AG08395 (cell line): ENCODE measurements at places on chromosomes 12 and 14.

- no peak for DNase-seq
Measured at GRCh38 chr14:54310151-54310850, 86.5 kb upstream of the CDKN3 start.

DNA sequence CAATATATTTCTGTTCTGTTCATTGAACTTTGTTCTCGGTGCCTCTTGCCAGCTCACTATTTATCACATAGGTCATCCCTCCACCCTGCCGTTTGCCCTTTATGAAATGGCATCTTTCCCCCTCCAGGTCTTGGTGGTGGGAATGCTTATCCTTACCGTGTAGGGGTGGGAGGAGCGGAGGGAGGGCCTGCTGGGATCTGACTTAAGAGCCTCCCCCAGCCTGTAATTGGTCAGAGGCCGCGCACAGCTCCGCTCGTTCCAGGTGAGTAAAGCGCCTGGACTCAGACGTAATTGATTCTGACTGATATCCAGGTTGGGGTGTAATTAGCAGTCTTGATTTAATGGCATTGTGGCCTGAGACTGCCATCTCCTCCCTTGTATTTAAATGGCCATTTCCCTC, 185.3 kb downstream of the TSPAN9 start:
- no peak for DNase-seq

GRCh38 chr14:96117101-96117897, 78.1 kb downstream of the C14orf132 start:
- no peak for DNase-seq

GRCh38 chr14:75559451-75560222, 18.8 kb upstream of the FLVCR2 start:
- DNase-seq = peak; percentile 34

DNA sequence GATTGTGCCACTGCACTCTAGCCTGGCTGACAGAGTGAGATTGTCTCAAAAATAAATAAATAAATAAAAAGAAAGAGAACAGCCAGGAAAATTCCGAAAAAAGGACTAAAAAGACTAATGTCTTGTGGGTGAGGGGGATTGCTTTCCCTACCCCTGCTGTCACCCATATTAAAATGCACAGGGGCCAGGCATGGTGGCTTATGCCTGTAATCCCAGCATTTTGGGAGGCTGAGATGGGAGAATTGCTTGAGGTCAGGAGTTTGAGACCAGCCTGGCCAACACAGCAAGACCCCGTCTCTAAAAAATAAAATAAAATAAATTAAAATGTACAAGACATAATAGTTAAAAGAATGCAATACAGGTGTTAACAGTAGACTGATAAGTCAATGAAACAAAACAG, 6.1 kb downstream of the DHRS1 start:
- no peak for DNase-seq

DNA sequence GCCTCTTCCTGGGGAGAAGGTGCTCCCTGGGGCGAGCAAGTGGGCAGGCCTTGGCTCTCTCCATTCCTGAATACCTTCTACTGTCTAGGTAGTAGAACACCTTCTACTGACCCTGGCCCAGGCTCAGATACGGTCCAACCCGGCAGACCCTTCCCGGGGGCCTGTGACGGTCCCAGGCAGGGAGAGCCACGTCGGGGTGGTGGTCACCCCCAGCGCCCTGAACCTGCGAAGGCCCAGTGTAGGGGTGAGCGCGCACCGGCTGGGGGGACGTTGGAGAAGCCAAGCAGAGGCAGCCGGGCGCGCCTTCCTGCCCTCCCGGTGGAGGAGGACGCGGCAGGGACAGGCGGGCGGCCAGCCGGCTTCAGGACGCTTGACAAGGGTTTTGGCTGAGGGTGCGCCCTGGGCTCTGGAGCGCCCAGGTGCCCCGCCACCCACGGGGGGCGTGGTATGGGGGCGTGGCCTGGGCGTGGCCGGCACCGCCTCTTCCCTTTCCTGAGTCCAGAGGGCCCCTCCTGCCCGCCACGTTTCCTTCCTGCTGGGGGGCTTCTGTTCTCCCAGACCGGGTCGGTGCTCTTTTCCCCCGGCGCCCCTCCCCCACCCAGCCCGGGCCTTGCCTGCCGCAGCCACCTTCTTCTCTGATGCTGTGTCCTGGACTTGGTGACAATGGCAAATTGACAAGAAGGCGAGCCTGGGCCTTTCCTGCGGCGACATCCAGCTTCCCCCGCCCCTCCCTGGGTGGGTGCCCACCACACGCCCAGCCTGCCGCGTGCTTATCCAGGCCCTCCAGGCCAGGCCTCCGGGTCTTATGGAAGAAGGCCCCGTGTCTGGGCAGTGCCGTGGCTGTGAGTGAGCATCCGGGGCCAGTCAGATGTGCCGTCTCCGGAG, 24.5 kb upstream of the PPP1R13B start:
- DNase-seq = no peak

- DNase-seq = peak; percentile 62
Measured at GRCh38 chr12:115203701-115204100, 519.7 kb upstream of the TBX3 start.

GRCh38 chr14:61584331-61584741, 111.0 kb upstream of the HIF1A start:
- peak; percentile 66 for DNase-seq

GRCh38 chr12:14384783-14385638, 19.5 kb downstream of the ATF7IP start:
- peak; percentile 69 for DNase-seq

DNA sequence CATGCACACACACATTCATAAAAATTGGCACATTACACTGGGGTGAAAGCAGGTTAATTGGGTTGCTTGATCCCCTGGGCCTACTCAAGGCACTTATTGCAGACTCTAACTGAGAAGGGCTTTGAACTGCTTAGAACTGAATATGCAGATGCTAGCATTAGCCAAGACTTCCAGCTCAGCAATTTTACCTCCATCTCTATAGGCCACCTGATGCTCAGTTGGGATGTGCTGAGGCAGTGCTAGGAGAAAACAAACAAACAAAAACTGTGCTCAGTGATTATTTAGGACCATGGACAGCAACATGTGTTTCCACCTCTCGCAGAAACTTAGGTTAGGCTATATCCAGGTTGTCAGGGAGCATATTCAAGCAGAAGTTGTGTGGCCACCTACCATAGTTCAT, 124.8 kb upstream of the WSCD2 start:
- DNase-seq = no peak

- DNase-seq = no peak
Measured at GRCh38 chr12:100267603-100268281, 765 bp downstream of the SCYL2 start.

GRCh38 chr12:53424626-53425514, 1.2 kb downstream of the AMHR2 start:
- DNase-seq = no peak

DNA sequence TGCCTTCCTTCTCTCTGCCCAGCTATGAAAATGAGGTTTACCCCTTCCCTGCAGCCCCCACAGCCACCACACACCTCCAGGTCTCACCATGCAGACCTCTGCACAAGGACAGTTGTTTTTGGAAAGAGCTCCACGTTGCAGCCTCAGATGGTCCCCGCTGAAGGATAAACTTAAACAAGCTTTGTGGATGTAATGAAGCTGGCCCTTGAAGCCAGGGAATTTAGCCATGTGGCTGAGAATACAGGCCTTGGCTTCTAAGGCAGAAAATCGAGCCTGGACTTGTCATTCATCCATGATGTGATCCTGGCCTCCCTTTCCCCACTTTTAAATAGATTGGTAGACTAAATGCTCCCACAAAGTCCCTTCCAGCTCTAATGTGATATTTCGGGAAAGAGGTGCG, 79.4 kb downstream of the TBX3 start:
- DNase-seq = no peak

- peak; percentile 15 for DNase-seq
Measured at GRCh38 chr12:110585231-110585799, 2.2 kb upstream of the PPTC7 start.

GRCh38 chr12:120381752-120382419, 12.9 kb upstream of the MSI1 start:
- no peak for DNase-seq

- DNase-seq = peak; percentile 67
Measured at GRCh38 chr14:77151918-77152588, 10.5 kb upstream of the ZDHHC22 start.

DNA sequence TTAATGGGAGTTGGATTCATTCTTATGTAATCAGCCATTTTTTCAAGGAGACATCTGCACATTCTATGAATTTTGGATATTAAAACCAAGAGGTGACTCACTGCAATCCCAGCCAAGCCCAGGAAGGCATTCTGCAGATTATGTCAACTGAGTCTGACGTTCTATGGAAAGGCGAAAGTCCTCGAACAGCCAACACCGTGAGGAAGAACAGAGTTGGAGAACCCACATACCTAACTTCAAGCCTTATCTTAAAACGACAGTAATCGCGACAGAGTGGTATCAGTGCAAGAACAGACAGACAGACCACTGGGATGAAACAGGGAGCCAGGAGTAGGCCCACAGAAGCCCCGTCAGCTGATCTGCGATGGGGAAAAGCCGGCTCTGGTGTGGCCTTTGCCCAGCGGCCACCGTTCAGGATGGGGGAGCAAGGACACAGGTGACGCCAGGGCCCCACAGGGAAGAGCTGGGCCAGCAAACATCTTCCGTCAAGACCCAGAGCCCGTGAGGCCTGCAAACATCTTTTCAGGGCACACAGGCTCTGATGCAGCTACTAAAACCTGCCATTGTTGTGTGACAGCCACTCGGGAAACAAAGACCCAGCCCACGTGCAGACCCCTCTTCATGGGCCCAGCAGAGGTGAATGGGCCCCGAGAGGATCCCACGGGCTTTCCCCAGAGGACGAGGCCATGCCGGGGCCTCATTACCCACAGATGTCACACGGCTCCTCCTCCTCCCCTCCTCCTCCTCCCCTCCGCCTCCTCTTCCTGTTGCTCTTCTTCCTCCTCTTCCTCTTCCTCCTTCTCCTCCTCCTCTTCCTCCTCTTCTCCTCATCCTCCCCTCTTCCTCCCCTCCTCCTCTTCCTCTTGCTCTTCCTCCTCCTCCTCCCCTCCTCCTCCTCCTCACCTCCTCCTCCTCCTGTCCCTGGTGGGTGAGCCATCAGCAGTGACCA, 277.6 kb downstream of the ADGRD1 start:
- no peak for DNase-seq

DNA sequence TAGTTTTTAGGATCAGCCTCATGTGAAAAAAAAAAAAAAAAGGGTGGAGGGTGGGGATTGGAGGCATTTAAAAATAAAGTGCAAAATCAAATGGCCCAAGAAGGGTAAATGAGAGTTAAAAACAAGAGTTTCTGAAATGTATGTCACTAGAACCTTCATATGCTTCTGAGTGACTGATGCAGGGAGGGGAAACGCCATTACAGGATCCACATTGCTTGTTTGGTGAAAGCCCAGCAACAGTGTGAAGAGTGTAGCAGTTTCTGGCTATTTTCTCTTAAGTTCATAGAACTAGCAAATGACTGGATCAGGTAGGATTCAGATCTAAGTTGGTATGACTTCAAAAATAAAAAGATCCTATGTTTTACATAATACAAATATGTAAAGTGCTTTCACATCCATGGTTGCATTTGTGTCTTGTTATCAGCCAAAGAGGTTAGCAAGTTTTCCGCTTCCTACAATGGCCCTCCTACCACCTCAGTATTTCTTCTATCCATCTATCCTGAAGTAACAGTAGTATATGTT, 2.9 kb downstream of the CHPT1 start:
- no peak for DNase-seq

GRCh38 chr14:92587700-92588085, 74.1 kb downstream of the RIN3 start:
- DNase-seq = no peak

DNA sequence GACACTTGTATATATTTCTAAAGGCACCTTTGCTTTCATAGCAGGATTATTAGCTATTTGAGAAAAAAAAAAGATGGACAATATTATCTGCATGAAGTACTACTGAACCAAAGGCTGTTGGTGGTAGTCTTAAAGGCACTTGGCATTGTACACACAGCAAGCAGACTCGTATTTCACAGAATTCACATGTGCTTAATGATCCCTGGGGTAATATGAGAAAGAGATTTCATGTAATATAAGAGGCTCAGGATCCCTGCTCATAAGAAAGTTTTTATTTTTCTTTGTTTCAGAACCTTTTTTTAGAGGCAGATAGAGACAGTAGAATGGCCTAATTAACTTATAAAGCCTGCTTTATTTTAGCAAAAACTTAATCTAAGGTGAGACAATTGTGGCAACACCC, 59.5 kb downstream of the SYNE2 start:
- DNase-seq = no peak

DNA sequence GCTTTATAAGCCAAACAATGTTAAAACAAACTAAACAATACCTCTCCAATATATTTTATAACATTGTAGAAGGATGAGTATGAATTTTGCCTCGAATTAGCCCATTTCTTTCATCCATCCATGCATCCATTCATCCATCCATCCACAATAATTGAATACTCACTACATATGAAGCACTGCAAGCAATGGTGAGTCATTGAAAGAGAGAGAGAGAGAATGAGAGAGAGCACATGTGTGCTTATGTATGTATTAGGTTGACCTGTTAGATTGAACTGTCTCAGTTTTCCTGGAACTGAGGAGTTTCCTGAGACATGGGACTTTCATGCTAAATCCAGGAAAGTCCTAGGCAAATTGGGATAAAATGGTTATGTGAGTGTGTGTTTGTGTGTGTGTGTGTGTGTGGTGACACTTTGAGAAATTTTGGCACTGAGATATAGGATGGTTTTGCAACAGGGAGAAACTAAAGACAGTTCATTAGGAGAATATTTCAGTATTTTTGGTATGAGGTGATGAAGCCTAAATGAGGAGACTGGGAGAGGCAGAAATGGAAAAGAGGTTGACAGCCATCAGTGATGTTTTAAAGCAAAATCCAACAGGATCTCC, 98.4 kb downstream of the C12orf75 start:
- DNase-seq = no peak

GRCh38 chr12:131803961-131804521, 24.2 kb upstream of the MMP17 start:
- peak; percentile 72 for DNase-seq

DNA sequence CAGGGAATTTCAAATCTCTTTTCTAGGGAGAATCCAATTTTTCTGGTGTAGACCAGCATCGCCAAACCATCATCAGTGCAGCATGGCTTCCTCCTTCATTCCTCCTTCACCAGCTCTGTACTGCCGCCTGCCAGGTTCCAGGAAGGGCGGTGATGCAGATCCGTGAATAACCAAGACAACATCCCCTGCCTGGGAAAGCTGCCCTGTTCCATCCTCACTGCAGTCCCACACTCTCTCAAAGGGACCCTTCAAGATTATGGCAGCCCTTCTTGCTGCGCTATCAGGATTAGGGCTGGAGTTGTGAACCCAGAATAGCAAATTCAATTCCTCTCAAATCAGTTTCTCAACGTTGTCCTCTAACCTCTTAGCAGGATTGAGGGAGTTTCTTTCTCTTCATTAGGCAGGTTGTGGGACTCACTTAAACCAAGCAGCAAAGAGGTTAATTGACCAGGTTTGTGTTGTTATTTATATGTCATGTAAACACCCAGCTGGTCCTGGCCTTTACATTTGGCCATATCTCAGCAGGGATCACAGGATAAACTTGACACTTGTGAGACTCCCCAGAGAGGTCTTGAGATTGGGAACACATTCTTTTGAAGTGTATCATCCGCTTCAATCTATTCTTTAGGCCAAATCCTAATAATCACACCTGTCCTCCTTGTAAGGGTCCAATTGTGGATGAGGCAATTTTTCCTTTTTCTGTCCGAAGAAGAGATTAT, 26.2 kb downstream of the TMEM30B start:
- no peak for DNase-seq

- no peak for DNase-seq
Measured at GRCh38 chr14:49989966-49990365, 97.1 kb downstream of the ARF6 start.

- no peak for DNase-seq
Measured at GRCh38 chr12:30930238-30930637, 3.7 kb downstream of the TSPAN11 start.

- DNase-seq = no peak
Measured at GRCh38 chr12:80313209-80313608, 130.8 kb upstream of the PTPRQ start.

- no peak for DNase-seq
Measured at GRCh38 chr12:59928416-59928815, 332.6 kb downstream of the SLC16A7 start.
